ENCODE measurements at places on chromosomes 3 and 15.

DNA sequence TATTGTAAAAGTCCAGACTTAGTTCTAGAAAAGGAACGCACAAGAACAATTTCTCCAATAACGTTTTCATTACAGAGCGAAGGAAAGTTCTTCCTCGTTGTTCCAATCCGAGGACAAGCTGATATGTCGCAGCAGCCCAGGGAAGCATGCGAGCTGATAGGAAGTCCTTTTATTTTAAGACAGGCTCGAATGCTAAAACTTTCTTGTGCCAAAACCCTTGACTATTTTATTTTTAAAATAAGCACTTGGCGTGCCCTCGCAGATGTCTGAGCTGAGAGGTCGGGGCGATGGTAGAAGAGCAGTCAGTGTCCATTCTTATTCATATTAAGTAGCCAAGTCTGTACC, 433 bp upstream of the MITF start:
- no peak for DNase-seq

- no peak for DNase-seq
Measured at GRCh38 chr3:47916201-47916600, 100.0 kb downstream of the MAP4 start.

DNA sequence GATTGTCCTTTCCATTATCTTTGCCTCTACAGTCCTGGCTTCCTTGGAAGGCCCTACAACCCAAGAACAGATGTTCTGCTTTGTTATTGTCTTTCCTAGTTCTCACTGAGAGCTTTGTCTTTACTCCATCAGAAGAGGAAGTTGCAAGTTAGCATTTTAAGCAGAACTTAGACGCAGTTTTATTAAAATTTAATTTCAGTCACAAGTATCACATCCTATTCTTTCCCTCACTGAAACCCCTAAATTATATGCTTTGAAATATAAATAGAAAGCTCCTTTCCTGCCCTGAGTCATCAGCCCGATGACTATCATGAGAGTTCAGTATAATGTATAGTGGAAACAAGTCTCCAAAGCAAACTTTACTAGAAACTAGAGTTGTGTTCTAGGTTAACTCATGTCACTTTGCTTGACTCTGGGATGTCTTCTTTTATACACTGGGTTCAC, 291.2 kb upstream of the RBMS3 start:
- no peak for DNase-seq

GRCh38 chr3:106183762-106184391, 315.1 kb upstream of the CBLB start:
- DNase-seq: peak; percentile 22

DNA sequence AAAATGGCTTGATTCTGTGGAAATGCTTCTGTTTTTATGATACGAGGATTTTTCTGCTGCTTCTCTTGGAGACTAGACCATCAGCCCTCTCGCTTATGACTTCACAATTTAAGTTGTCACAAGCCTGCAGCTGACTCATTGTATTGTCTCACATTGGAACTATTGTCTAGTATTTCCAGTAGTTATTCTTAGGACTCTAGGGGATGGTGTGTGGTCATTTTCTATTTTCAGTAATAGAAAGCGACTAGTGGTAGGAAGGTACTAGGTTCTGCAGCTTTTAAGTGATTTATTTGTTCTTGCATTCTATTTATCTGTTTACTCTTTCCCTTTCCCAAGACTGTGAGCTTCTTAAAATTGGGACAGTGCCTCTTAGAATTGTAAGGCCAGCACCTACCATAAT, 66.3 kb upstream of the CRTC3 start:
- DNase-seq: no peak

DNA sequence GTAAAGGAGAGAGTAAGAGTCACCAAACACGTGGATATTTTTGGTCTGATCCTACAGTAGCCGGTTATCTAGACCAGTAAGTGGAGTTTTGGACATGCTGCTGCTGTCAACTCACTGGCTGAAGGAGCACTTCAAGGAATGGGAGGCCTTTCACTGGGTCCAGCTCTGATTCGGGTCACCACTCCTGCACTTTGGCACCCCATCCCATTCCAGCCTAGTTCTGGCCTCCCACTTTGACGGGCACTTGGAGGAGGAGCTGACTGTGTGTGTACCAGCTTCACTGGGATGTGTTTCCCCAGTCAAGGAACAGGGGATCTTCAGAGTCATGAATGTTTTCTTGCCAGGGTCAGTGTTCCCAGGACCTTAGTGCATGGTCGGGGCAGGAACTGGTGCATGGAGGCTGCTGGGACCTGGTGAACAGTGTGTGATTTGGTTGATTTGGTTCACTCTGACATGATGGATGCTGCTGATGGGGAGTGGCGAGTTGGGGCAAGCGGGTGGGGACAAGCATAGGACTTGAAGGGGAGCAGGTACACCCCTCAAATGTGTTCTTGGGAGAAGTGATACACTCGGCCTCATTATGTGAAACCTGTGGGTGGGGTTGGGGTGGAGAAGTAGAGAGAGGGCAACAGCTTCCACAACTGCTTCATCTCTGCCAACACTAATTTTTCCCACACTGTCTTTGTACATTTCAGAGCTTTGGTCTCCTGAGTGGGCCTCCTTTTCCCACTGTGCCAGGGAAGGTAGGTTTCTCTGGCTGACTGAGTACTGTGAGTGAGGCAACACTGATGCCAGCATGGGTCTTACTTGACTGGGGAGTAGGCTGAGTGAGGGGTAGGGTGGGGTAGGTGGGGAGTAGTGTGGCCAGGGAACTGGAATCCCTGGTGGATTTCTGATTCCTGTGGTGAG, 64.0 kb downstream of the RGMA start:
- DNase-seq: no peak

DNA sequence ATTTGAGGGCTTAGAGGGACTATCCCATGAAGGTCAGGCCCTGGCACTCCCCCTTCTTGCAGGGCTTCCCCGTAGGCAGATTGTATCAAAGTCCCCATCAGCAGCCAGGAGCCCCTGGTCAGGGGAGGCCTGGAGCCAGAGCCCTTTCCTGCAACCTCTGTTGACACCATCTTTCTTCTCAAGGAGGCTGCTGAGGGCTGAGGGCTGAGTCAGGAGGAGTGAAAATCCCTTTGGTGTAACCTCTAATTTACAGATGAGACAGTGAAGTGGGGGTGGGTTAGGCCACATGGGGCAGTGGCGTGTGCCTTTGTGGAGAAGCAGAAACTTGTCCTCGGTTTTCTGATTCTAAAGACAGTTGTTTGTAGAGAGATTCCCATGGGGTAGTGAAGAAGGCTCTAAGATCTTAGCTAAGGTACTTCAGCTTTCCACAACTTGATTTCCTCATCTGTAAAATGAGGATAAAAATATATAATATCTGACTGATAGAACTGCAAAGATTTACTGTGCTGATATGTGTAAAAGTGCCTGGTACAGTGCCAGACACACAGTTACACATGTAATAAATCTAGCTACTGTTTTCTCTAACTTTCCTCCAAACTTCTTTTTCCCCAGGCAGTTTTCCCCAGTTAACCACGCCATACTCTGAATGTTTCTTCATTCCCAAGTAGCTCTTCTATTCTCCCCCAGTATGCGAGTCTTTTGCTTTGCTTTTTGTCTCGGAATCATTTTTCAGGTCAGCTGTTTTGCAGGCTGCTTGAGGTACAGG, 249.4 kb upstream of the TPM1 start:
- DNase-seq: no peak

- DNase-seq: no peak
Measured at GRCh38 chr3:118468801-118469200, 565.8 kb downstream of the IGSF11 start.

DNA sequence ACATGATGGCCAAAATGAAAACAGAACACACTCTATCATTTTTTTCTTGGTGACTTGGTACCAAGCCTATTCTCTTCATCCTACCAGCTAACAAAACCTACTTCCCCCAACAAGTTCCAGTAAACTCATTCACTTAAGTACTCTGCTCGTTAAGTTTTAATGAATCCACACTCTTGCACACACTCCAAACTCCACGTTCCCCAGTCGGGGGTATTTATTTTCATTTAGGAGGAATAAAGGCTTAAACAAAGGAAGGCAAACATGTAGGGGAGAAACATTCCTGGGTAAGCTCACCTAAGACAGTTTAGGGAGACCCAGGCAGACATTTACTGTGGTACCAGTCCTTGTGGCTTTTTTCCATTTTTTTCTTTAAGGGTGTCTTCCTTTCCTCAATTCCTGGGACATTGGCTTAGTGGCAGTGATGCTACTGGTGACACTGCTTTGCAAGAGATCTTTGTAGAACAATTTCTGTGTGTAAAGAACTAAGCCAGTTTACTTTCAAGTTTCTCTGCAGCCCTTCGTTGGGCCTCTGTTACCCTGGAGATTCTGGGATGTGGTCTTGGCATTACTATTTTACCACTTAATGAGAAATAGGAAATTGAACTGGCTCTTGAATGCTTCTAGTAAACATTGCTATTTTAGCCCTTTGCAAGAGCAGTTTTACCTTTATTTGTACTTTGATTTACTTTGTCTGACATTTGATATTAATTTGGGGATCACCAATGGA, 117.3 kb upstream of the C15orf61 start:
- DNase-seq: no peak

GRCh38 chr3:193132241-193132640, 108.8 kb upstream of the PLAAT1 start:
- DNase-seq: no peak

GRCh38 chr3:177672252-177672911, 475.1 kb upstream of the TBL1XR1 start:
- DNase-seq: no peak

DNA sequence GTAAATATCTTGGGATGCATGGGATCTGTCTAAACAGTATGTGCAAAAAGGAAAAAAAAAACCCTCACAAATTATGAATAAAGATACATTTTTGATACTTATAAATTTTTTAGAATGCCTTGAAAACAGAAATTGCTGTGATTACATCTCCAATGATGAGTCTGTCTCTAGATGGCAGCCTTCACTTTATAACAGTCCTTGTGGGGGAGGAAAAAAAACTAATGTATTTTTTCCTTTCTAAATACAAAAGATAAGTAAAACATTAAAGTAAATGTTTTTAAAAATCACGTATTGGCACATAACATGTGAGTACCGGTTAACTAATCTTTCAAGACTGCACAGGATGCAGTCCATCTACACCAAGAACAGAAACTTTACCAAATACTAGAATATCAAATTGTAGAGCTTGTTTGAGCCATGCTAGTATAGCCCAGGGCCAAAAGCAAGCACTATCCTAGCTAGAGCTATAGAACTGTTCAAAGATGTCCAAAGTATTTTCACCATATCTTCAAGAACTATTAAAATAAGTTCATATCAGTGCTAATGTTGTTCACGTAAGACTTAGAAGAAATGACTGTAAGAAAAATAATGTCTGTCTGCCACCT, 206.4 kb downstream of the STAG1 start:
- DNase-seq: no peak

- DNase-seq: no peak
Measured at GRCh38 chr3:187403768-187404288, 35.6 kb downstream of the RTP4 start.

- peak; percentile 5 for DNase-seq
Measured at GRCh38 chr3:44476181-44476611, 1.3 kb downstream of the ZNF445 start.

DNA sequence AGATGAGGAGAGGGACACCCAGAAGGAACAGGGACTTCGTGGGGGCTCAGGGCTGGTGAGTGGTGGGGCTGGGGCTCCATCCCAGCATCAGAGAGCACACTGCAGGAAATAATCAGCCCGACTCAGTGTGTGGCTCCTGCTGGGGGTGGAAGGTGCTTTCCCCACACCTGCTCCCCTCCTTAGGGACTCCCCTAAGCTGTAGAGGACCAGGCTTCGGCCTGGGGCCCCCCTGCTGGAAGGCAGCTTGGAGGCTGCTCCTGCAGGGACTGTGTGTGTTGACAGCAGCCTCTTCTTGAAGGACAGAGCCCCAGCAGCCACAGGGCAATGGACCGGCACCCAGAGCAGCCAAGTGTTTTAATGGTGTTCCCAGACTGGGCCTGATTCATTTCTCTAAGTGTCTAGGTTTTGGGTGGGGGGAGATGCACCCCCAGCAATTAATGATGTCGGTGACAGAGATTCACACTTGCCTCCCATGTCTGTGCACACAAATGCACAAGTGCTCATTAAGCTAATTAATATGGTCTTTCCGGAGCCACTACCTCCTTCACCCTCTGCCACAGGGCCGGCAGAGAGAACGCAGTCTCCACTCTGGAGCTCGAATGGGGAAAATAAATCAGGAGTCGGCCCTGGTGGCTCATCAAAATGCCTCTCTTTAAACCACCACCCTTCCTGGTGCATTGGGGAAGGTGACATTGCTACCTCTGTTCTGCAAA, 16.9 kb upstream of the FGD5 start:
- DNase-seq: no peak

DNA sequence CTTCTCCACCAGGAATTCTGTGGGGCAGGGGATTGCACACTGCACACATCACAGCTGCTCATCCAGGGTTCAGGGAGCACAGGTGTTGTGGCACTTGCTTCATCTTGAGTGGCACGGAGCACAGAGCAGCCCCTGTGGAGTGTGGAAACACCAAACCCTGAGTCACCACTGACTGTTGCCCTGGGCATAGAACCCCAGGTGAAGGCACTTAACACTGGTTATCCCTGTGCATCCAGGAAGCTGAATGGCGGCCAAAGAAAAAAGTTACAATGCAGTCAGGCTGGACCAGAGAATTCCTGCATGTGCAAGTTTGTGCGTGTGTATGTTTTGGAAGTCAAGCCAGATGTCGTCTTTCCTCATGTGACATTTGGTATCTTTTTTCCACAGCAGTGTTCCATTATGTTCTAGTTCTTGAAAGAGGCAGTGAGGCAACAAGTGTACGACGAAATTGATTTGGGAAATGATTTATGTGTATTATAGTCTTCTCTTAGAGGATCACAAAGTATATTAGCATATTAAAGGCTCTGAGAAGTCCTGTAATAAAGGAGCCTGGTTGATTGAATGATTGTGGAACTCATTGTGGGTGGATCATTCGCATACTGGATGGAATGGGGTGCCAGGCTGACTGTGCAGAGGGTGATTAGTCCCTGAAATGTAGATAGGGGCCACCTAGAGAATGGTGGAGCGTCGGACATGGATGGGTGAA, 292.3 kb downstream of the TLE3 start:
- DNase-seq: no peak

DNA sequence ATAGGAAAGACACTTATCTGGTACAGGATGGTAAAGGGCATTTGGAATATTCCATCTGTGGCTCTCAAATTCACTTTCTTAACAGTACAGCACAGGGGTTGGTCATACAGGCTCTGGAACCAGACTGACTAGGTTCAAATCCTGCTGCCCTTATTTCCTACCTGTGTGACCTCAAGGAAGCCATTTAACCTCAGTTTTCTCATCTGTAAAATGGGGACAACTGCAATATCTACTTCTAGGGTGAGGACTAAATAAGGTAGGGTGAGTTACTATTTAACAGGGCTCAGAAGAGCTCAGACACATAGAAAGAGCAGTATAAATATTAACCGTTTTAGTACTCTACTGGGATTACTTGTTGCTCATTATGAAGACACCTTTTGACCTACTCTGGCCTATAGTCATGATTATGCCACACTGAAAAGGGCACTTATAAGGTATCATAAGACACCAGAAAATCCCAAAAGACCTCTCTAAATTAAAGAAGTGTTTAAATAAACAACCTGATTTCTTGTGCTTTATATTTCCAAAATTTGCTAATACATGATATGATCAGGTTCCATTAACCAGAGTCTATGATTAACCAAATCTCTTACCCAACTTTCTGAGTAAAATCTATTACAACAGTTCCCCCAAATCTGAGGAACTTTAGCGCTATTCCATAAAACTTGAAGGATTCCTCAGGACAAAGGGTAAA, 6.5 kb downstream of the RFTN1 start:
- no peak for DNase-seq

Data from CD4-positive, alpha-beta T cell treated with Interleukin-4 for 4 hours (primary cell).